ENCODE measurements at places on chromosomes 12 and 14.

GRCh38 chr12:51465491-51465890 lies 40.9 kb downstream of the SLC4A8 start:
- no peak for DNase-seq

DNA sequence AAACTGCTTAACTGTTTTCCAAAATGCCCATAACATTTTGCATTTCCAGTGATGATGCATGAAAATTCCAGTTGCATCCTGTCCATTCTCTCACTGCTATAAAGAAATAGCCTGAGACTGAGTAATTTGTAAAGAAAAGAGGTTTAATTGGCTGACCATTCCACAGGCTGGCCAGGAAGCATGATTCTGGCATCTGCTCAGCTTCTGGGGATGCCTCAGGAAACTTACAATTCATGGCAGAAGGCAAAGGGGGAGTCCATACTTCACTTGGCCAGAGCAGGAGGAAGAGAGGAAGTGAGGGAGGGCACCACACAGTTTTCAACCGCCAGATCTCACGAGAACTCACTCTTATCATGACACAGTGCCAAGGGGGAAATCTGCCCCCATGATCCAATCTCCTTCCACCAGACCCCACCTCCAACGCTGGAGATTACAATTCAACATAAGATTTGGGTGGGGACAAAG lies 18.2 kb upstream of the CLEC2D start:
- peak; percentile 44 for DNase-seq

DNA sequence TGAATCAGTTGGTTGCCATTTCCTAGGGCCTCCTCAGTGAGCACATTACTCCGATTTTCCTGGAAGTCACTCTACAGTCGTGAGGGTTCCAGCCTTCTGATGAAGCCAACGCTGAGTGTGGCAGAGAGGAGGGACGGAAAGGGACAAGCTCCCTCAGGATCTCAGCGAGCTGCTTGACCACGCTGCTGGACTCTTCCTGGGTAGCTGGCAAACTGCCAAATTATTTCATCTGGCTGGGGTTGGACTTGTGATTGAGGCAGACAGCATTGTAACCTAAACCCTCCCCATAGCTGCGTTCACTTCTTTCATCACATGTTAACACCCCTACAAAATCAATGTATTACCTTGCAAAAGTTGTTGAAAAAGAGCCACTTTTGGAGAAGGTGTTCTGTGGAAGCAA lies 69.6 kb upstream of the CHST11 start:
- no peak for DNase-seq

GRCh38 chr14:50967103-50967502 lies 22.8 kb upstream of the PYGL start:
- DNase-seq = no peak

DNA sequence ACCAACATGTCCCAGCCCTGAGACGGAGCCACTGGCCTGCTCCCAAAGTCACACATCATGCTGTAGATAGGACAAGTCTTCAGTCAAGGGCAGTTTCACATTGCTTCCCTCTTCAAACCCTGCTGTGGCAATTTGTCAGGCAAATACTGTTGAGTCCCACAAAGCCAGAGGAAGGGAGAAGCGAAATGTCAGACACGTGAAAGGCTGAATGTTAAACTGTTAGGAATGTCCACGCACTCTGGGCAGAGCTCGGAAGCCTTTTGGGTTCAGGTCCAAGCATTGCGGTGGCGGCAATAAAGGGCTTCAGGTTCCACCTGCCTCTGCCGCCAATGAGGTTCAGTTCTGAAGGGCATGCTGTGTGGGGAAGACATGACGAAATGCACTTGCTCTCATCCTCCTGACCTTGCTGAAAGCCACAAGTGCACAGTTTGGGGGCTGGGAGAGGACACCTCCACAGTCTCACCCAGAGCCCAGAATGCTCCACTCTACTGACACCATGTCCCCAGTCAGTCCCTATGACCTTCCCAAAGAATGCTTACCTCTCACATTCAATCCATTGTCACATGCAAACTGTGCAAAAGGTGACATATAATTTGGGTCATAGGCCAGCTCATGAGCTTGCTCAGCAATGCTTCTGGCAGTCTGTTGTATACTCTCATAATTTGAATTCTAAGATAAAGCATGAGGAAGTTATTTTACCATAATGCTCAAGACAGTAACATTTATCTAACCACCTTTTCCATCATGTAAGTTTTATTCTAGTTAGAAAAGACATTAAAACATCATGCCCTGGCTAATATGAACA lies 35.7 kb downstream of the RAD9B start:
- DNase-seq = no peak

GRCh38 chr12:115920395-115921183 lies 356.9 kb downstream of the MED13L start:
- no peak for DNase-seq

DNA sequence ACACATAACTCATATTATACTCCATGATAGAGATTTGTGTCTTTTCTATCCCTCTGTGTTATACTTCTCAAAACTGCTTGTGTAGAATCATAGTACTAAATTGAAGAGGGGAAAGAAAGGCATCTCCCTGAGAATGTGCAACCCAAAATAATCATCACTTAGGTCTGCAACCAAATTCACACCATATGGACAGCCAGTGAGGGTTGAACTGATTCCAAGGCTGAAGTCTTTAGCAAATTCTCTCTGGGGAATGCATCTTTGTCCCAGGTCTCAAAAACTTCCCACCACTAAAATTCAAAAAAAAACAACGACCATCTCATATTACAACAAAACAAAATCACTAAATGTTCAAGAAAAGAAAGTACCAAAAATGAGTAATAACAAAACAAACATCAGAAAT lies 11.0 kb downstream of the ZFC3H1 start:
- DNase-seq = no peak

- peak; percentile 61 for DNase-seq
Observed at GRCh38 chr12:95218150-95219133, 835 bp downstream of the VEZT start.

- DNase-seq = no peak
Observed at GRCh38 chr12:55697686-55698085, 10.0 kb downstream of the ITGA7 start.

DNA sequence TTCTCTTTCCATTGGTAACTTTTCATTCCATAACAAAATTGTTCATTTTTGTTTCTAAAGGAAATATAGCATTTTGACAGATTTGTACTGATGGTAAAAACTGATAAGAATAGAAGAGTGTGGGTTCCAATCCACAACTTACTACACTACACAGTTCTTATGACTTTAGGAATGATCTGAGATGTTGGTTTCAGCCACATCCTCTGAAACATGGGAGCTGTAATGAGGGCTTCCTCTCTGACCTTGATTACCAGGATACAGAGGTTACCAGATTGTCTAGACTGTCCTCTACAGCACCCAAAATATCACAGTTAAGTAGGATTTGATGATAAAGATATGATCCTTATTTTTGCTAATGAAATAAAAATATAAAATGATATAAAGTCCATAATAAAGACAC lies 1184.6 kb downstream of the FLRT2 start:
- DNase-seq = no peak

GRCh38 chr14:21205026-21205677 lies 49.3 kb upstream of the OR5AU1 start:
- no peak for DNase-seq

GRCh38 chr14:71592361-71592760 lies 339.9 kb upstream of the RGS6 start:
- DNase-seq = no peak

DNA sequence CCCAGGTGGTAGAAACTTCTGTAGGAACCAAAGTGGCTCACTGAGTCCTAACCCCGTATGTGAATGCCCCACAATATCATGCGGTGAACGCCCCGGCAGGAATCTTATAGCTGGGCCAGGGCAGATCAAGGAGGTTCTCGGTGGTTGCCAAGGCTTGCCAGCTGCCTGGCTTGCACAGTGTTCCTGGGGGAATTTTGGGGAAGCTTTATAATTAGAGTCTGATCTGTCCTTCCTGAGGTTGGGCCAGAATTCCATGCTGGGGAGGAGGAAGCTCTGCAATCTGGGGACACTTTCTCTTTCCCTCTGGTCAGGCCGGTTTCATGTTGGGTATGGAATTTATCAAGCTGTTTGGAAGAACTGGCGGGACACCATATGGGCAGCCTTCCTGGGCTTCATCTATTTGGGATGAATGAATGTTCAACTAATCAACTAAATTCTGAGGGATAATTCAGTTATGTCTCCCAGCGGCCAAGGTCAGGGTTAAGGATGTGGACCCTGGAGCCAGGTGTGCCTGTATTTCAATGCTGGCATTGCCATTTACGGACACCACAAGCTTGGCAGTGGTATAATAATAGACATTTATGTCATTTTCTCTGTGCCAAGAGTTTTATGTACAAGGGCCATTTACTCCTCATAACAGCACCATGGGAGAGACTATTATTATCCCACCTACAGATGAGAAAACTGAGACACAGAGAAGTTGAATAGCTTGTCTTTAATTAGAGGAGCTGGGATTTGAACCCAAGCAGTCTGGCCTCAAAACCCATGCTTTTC lies 54.3 kb downstream of the SVOP start:
- no peak for DNase-seq

GRCh38 chr14:61254808-61255526 lies 26.2 kb downstream of the TMEM30B start:
- DNase-seq = no peak

GRCh38 chr14:61515436-61516117 lies 179.7 kb upstream of the HIF1A start:
- no peak for DNase-seq

DNA sequence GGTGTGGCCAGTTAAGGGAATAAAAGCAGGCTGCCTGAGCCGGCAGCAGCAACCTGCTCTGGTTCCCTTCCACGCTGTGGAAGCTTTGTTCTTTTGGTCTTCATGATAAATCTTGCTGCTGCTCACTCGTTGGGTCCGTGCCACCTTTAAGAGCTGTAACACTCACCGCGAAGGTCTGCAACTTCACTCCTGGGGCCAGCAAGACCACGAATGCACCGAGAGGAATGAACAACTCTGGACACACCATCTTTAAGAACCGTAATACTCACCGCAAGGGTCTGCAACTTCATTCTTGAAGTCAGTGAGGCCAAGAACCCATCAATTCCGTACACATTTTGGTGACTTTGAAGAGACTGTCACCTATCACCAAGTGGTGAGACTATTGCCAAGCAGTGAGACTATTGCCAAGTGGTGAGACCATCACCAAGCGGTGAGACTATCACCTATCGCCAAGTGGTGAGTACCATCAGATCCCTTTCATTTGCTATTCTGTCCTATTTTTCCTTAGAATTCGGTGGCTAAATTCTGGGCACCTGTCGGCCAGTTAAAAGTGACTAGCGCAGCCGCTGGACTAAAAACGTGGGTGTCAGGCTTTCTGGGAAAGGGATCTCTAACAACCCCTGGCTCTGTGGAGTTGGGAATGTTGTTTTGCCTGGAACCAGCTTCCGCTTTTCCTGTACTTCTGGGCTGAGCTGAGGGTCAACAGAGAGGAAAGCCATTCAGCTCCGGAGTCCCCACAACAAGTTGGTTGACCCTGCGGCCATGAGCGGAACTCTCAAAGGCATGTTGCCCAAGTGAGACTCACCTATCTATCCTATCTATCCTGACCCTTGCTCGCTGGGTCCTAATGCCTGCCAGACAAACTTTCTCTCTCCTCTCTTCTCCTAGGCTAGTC lies at the start of gene DHRS2:
DHRS2 (plus strand) TSS at position 48 of the 895 bp plus-strand sequence. CDS start 2,501 bp downstream, outside the sequence.
- DNase-seq = no peak

- no peak for DNase-seq
Observed at GRCh38 chr12:88218293-88218692, 76.2 kb downstream of the TMTC3 start.

- no peak for DNase-seq
Observed at GRCh38 chr12:55823419-55823818, 5.6 kb downstream of the ORMDL2 start.

GRCh38 chr14:104349950-104350349 lies 211.6 kb downstream of the KIF26A start:
- no peak for DNase-seq

- DNase-seq = no peak
Observed at GRCh38 chr12:79857675-79858074, 77.2 kb downstream of the PPP1R12A start.

DNA sequence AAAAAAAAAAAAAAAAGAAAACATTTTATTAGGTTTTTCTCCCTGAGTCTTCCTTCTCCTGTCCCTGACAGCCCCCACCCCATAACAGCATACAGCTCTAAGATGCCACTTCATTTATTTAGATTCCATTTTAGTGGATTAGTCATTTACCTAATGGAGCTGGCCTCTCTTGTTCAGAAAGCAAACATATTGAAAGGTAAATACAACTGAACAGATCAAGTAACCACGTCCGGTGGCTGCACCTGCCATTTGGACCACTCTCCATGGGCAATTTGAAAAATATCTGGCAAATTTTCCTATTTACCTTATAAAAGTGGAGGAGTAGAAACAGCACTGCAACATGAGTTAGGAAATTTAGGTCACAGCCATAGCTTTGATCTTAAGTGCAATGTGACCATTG lies 254.6 kb downstream of the C12orf42 start:
- DNase-seq = no peak

- DNase-seq = no peak
Observed at GRCh38 chr12:113130457-113131135, 5.0 kb downstream of the RASAL1 start.

DNA sequence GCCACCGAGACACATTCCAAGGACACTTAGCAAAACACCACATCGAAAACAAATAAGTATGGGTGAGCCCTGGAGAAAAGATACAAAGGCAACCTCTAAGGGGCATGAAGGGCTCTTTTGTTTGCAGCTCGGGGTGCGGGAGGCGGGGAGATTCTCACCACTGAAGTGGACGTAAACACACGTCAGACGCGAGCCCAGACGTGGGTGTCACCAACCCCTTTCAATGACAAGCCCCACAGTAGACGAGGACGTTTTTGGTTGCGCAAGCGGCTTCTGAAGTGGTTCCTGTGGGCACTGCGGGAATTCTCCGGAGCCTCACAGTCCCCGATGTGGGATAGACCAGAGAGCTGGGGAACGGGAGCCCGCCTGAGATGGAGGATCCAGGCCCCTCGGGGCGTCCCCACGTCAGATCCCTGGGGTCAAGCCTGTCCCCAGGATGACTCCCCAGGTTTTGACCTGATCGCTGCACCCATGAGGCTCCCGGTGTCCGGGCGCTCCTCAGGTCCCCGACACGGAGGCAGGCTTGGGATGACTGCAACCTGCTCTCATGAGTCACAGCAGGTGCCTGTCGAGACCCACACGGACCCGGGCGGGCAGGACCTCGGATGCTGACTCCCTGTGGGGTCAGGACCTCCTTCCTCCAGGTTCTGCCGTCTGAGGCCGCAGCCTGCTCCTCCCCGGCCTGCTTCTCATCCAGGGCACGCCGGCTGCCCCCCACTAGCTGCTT lies 20.3 kb upstream of the ADGRD1 start:
- DNase-seq = no peak

DNA sequence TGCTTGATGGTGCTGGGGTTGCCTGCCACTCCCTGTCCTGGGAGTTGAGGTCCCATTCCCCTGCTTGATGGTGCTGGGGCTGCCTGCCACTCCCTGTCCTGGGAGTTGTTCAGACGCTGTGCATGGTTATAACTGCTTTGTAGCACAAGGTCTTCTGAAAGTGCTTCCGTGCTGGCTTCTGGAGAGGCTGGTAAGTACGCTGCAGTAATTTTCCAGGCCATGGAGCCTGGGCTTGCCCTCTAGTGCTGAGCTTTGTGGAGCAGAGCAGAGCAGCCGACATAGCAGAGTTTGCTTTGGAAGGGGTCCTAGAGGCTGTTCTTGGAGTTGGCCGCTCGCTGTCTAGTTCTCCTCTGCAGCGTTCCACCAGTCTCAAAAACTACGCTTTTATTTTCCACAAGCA lies 6.3 kb downstream of the B4GALNT3 start:
- no peak for DNase-seq

GRCh38 chr14:86518298-86518697 lies 988.4 kb downstream of the FLRT2 start:
- DNase-seq = no peak

GRCh38 chr12:113245695-113246477 lies 24.6 kb downstream of the TPCN1 start:
- no peak for DNase-seq

All from CD4-positive, alpha-beta T cell treated with Interferon alpha-2 for 1 hour (primary cell).